Activated CD8-positive, alpha-beta memory T cell treated with anti-CD3 and anti-CD28 coated beads for 4 hours (primary cell): ENCODE measurements at places on chromosomes 11 and 22.
A peak's percentile ranks its signal among the peaks of the same experiment; 100 is the strongest.

DNA sequence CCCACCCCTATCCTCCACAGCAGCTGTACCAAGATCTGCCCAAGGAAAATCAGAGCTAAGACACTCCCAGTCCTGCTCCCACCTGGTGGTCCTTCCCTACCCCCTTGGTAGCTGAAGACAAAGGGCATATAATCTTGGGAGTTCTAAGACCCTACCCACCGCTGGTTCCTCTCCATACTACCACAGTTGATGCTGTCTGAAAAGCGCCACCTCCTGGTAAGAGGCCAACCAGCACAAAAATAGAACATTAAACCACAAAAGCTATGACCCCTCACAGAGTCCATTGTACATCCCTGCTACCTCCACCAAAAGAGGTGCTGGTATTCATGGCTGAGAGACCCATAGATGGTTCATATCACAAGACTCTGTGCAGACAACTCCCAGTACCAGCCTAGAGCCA is 161.5 kb upstream of the ARHGAP42 start:
- no peak for DNase-seq

DNA sequence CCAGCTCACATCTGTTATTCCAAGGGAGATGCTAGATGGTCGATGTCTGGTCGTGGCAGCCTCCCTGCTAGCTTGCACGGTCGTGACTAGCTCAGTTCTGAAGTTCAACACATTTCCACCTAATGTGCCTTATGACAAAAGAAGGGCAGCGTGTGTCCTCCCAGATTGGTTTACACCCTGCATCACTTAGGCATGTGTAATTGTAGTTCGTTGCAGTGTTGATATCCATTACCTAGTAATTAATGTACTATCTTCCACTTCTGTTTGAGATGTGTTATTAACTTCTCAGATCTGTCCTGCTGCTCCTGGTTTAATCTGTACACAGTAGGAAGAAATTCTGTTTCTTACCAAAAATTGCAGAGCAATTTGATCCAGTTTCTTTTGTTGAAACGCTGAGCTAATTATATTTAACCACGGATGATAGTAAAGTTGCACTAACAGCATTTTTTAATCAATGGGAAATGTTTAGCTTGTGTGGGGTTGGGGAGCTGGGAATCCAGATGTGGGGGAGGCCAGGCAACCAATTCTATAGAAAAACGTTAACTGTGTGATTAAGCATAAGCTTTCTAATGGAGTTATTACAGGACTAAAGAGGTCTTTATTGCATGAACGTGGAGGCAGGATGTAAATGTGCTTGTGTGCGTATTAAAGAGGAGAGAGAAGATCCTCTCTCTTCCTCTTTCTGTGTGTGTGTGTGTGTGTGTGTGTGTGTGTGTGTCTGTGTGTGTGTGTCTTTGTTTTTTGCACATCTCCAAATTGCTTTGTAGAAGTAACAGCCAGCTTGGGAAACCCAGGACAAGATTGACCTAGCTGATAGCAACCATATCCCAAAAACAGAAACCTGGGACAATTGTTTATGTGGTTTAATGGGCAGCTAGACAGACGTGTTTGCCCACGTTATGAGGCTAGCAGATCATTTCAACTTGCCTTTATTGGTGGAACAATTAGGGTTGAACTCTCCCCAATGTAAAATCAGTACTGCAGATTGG is 145.7 kb upstream of the TTC12 start:
- DNase-seq, result no peak

- no peak for DNase-seq
Observed at GRCh38 chr22:30742291-30743256, 47.9 kb downstream of the OSBP2 start.

GRCh38 chr11:32307471-32307870 is 127.9 kb downstream of the WT1 start:
- DNase-seq, result no peak

DNA sequence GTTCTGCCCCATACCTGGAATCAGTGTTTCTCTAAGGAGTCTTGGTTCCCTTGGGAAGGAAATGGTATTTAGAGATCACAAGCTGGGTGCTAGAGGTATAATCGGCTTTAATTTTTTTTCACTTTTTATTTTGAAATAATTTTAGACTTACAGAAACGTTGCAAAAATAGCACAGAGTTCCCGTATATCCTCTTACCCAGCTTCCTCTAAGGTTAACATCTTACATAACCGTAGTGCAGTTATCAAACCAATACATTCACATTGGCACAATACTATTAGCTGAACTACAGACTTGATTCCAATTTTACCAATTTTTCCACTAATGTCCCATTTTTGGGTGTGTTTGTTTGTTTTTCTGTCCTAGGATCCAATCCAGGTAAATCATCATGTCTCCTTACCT is 63.8 kb downstream of the RBX1 start:
- DNase-seq, result no peak

GRCh38 chr11:134417871-134418840 is 6.1 kb upstream of the B3GAT1 start:
- no peak for DNase-seq

DNA sequence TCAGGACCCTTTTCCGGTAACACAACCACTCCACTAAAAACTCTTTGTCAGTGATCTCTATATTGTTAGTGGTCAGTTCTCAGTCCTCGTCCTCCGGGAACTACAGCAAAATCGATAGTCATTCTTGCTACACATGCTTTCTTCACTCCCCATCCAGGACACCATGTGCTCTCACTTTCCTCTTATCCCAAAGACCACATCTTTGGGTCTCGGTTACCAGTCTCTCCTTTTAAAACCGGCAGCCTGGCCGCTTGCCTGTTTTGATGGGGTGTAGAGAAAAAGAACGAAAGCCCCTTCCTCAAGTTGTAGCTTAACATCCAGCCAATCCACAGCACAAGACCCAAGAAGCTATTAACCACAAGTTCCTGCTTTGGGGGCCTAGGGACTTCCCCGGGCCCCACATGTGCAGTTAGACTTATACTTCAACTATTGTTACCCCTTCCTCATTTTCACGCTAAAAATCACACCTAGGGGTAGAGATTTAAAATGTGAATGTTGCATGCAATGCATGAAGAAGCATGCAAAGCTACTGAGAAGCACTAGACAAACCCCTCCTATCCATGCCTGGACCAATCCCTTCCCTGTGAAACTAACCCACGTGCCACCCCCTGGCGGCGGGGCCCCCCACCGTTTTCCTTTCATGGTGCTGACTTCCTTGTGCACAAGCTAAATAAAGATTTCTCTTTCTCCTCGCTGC is 1.5 kb upstream of the TOLLIP start:
- DNase-seq, result peak; percentile 44

DNA sequence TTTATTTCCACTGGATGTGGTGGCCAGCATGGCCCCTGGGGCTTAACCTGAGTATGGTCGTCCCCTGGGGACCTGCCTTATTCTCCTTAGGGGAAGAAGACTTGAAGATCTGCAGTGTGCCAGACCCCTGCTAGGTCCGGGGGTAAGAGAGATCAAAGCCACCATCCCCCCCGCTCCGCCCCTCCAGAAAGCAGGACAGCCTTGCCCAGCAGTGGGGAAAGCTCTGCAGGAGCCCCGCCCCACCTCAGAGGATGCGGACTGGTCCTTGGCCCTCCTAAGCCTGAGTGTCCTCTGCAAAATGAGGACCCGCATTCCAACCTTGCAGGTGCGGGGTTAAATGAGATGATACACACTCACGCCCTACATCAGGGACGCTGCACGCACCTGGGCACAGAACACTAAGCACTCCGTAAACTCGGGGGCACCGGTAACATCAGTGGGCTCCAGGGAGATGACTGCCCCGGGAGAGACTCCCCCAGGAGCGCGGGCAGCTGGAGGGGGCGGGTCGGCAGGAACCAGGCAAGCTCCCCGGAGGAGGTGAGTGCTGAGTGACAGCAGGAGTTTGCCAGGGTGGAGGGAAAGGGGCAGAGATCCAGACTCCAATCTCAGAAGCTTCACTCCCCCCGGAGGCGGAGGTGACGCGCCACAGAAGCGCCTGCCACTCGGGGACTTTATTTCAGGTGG is 564 bp upstream of the ANO1 start:
- no peak for DNase-seq

GRCh38 chr22:28328756-28329155 is 350.9 kb downstream of the TTC28 start:
- no peak for DNase-seq

GRCh38 chr11:115199481-115200069 is 304.6 kb downstream of the CADM1 start:
- DNase-seq, result no peak

DNA sequence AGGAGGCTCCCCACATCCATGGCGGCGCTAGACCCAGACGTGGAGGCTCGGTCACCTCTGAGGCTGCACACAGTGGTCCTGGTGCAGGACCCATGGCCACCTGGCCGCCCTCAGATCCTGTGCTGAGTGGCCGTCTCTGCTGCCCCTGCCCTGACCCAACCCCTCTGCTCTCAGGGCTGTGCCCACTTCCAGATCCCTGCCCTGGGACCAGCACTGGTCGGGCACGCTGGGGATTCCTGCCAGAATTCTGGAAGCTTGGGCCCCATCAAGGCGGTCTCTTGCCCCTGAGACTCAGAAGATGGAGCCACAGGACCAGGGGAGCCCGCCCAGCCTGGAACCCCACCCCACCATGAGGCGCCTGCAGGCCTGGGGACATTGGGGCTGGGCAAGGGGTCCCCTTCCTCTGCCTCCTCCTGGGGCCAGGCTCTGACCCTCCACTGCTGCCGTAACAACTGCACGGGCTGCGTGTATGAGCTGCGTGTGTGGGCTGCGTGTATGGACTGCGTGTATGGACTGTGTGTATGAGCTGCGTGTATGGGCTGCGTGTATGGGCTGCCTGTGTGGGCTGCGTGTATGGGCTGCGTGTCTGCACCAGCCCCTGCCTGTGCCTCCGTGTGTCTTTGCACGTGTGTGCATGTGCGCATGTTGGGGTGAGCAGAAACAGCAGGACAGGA is 48.7 kb downstream of the IGLL1 start:
- no peak for DNase-seq

DNA sequence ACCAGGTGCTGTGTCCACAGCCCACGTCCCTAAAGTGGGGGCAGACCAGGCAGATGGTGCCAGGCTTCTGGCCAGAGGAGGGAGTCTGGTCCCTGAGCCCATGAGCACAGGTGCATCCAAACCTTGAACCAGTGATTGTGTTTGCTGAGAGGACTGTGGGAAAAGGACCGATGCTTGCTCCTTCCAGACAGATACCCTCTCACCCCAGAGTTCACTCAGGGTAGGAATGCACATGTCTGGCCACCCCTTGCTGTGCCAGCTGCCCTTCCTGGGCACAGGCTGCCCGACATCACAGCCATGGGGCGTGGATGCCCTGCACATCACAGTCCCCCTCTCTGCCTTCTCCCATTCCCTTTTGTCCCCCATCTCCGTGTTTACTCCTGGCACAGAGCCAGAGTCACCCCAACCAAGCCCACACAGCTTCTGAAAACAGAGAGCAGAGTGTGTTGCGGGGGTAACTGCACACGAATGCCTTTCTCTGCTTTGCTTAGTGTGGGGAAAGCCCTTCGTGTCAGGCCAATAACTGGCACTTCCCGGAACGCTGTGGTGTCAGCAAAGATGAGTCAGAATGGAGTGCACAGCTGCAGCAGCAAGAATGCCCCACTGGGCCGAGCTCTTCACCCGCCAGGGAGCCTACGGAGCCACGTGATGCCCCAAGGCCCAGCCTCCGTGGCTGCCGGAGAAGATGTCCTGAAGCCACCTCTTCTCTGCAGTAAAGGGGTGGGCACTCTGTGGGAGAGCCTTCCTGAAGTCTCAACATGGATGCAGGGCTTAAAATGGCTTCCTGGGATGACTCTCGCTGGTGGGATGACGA is 7.6 kb downstream of the CARS1 start:
- peak; percentile 49 for DNase-seq

- DNase-seq, result no peak
Observed at GRCh38 chr22:27142286-27142685, 484.9 kb downstream of the MIAT start.

GRCh38 chr11:13465909-13466371 is 2.9 kb upstream of the BTBD10 start:
- DNase-seq, result no peak

DNA sequence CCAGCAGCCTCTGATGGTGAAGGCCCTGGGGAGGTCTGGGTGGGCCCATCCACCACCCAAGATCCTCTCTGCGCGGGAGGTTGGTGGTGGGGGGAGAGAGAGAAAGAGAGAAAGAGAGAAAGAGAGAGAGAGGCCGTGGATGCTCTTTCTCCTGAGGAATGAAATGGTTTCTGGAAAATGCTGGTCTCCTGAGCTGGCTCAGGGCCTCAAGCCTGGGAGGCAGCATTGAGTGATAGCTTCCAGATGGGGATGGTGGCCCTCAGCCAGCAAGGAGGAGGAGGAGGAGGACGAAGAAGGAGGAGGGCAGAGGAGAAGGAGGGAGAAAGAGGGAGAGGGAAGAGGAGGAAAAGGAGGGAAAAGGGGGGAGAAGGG is 4.6 kb downstream of the TSPAN32 start:
- DNase-seq, result no peak
